ENCODE measurements at places on chromosomes 7 and 10.

DNA sequence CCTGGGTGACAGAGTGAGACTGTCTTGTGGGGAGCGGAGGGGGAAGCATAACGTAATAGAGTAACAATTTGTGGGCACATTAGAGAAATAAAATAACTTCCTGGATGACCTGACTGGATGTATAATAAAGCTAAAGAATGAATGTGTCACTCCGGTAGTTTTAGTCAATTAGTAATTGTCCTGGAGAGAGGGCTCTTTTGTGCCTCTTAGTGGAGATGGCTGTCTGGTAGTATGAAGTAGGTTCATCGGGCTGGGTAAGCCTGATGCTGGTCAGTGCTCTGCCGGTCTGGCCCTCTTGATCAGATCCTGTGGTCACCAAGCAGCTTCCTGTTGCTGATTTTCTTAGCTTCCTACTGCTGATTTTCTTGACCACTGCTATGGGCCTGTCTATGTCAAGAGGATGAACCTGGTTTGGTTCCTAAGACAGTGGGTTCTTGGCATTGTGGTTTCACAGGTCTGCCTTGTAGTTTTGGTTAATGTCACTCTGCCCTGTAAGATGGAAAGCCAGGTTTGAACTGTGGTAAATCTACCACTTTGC lies 34.1 kb downstream of the ZRANB1 start:
- DNase-seq = no peak

- DNase-seq = no peak
These were observed 127.9 kb upstream of the STK17A start for GRCh38 chr7:43454936-43455518.

DNA sequence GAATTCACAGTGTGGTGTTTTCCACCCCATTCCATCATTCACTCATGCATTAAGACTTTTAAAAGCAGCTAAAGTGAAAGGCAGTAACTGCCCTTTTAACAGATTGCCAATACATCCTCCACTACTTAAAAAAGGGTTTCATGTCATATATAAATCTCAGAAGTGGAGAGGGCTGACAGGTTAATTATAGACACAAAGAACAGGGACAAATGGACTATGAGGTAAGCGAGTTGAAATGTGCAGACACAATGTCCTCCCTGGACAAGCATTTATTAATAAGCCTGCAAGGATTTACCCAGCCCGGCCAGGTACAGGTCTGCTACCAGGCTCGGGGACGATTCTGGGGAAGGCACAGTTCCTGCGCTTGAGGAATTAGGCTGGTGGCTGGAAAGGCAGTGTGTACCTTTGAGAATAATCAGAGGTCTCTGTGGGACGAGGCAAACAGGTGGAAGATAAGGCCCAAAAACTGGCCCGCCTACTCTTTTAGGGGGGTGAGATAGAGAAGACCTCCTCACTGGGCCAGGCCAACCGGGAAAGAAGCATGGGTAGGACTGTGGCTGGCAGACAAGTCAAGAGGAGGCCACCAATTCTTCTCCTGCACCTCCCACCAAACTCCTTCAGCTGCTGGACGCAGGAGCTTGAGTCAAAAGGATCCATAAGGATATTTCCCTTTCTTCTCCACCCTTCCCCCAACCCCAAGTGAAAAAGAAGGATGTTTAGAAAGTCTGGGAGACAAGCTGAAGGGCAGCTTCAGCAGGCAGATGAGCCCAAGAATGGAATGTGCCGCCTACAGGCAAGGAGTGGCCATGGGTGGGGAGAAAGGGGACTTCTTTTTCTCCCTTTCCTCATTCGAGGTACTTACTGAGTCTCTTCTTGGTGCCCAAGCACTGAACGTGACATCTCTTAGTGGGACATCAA lies 1.5 kb downstream of the PDLIM1 start:
- DNase-seq = no peak

DNA sequence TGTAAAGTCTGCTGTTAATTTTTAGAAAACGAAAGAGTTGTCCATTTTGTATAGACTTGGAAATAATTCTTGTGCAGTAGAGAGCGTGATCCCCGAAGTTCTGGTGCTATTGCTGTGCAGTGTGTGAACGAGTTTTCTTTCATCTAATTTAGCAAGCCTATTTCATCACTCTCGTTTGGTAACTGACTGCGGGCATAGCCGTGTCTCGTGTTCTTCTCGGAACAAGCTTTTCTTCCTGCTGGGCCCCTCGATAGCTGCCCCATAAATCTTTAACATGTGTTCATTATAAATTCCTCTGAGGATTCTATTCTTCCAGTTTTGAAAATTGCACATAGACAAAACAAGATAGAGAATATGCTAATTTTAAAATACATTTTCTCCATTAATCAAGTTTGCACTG lies 622.0 kb upstream of the PFKP start:
- DNase-seq = no peak

- no peak for DNase-seq
These were observed 3.5 kb downstream of the TMEM130 start for GRCh38 chr7:98866351-98866750.

DNA sequence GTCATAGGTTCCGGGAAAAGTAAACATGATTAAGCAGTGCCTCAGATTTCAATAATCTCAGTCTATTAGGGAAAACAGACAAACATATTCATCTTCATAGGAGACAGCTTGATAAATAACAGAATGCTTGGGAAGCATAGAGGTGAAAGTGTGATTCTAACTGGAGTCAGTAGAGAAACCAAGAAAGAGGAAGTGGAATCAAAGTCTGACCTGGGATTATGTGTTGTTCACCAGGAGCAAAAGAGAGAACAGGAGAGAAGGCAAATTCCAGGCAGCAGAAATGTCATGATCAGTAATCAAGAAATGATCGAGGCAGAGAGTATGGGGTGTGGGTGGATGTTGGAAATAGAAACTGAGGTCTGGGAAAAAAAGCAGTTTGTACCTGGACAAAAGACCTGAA lies 43.7 kb downstream of the DGKB start:
- no peak for DNase-seq

DNA sequence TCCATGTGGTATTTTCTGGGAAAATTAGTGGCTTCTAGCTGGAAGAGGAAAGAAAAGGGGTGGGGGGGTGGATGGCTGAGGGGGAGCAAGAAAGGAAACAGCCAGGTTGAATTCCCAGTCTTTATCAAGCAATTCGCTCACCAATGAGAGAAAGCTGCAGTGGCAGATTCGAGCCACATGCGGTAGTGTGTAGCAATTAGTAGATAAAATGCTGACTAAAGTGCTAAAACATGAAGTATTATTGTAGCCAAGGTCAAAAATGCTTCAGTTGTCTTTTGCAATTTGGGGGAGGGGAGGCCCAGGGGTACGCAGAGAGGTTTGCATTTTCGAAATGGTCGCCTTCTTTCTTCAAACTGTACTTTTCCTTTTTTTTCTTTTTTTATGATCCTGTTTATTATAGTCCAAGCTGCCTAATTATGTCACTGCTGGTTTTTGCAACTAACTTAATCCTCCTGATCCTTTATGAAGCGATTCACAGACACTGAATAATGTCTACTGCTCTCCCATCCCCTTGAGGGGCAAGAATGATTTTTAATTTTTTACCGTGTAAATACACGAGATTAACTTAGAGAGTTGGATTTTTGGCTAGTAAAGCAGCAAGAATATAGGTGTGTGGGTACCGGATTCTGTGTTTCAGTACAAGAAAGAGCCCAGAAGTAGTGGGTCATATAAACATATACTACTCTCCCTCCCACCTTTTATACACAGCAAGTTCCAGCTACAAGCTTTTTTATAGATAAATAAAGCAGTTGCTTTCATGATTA lies 3.6 kb upstream of the ARID5B start:
- no peak for DNase-seq

GRCh38 chr10:132974249-132974796 lies 32.0 kb upstream of the CFAP46 start:
- no peak for DNase-seq

DNA sequence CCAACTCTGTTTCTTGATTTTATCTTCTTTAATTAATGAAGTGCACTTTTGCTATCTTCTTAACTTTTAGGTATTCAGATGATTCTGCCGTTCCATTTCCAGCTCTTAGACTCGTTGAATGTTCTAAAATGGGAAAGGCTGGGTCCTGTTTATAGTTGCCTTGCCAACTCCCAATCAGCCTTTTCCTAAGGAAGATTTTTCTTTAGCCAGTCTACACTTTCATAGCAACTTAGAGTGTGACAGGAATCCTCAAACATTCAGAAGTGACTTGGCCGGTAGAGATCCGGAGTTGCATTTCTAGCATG lies 23.0 kb upstream of the TRIL start:
- DNase-seq = no peak

GRCh38 chr10:2949948-2950354 lies 117.4 kb upstream of the PFKP start:
- no peak for DNase-seq

GRCh38 chr7:7418997-7419396 lies 116.7 kb downstream of the COL28A1 start:
- DNase-seq = no peak

GRCh38 chr7:148264933-148265557 lies 325.5 kb upstream of the C7orf33 start:
- no peak for DNase-seq

DNA sequence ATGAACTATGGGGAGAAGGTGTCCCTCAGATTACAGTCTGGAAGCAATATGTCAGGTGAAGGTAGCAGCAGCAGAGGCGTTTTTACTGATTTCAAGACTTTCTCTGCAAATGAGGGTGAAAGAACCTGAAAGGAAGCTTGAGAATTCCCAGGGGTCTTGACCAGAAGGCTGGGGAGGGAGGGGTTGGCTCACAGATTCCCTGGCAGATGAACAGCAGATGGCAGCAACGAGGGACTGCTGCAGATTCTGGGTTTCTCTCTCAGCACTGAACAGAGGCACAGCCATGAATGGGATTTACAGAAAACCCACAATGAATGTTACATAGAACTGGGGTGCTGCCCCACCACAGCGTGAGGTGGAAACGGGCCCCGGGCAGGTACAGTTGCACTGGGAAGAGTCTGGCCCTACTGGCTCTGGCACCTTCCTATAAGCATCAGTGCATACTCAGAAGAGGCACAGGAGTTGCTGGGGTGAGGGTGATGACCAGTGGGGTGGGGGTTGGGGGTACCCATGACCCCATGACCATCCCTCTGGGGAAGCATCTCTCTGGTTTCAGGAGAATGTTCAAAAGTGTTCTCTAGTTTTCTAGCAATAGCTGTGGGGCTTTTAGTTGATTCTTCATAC lies 317.8 kb downstream of the SH2D4B start:
- DNase-seq = peak; percentile 42

- no peak for DNase-seq
These were observed 16.0 kb upstream of the DNTT start for GRCh38 chr10:96288151-96288621.

DNA sequence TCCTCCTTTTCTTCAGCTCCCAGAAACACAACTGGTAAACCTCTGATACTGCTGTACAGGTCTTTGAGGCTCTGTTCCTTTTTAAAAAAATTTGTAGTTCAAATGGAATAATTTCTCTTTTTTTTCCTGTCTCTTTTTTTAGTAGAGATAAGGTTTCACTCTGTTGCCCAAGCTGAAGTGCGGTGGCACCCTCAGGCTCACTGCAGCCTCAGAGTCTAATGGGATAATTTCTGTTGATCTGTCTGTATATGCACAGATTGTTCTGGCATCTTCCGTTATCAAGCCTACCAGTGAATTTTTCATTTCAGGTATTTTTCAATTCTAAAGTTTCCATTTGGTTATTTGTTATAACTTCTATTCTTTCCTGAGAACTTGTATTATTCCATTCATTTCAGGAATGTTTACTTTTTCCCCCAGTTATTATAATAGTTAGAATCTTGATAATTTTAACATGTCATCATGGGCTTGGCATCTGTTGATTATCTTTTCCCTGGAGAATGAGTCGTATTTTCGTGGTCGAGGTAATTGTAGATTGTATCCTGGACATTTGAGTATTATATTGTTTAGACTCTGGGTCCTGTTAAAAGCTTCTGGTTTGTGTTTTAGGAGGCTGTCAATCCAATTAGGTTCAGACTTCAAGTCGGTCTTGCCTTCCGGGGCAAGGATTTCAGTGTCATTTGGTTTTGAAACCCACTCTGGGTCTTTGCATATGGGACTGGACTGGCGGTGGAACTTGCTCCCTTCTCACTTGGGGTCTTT lies 24.5 kb downstream of the CRCP start:
- no peak for DNase-seq

DNA sequence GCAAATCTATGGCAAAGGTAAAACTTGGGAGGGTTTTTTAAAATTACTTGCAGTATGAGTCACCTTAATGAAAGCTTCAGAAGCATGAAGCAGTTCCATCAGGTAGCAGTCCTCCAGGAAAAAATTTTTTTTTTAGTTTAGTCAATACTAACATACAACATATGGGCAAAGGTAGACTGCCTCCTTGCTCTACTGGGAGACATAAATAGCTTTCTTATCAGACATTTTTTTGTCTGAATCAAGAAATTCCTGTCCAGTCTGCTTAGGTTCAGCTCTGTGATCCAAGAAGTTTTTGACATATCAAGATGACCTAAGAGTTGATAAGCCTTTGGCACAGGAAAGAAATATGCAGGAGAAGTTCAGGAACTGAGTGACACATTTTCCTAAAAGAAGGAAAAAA lies 171.5 kb upstream of the TCF7L2 start:
- DNase-seq = no peak

GRCh38 chr7:14950013-14950412 lies 47.5 kb upstream of the DGKB start:
- DNase-seq = no peak

- DNase-seq = no peak
These were observed 45.4 kb downstream of the ZNF467 start for GRCh38 chr7:149727899-149728476.

DNA sequence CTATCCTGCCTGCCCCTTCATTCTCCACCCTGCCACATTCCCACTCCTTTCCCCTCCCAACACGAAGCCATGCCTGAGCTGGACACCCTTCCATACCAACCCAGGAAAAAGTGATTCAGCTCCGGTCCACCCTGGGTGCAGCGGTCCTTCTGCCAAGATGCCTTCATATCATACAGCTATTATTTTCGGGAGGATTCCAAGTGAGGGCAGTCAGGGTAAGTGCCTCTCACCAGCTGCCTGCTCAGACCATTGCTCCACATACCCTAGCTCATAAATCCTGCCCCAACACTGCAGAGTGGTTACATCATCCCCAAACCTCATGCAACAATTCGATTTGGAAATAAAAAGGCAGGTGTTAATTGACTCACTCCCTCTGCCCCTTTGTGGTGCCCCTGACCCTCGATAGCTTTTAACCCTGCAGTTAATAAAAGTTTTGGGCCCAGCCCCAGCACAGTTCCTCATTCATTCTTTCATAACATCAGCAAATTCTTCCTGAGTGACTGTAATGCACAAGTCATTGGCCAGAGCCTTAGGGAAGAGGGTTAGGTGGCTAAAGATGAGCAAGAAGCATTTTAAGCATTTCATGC lies 42.6 kb downstream of the ZNF503 start:
- no peak for DNase-seq

- DNase-seq = peak; percentile 36
These were observed 19.0 kb downstream of the AQP1 start for GRCh38 chr7:30930621-30931020.

- DNase-seq = no peak
These were observed 49.9 kb downstream of the ZRANB1 start for GRCh38 chr10:124991835-124992234.

DNA sequence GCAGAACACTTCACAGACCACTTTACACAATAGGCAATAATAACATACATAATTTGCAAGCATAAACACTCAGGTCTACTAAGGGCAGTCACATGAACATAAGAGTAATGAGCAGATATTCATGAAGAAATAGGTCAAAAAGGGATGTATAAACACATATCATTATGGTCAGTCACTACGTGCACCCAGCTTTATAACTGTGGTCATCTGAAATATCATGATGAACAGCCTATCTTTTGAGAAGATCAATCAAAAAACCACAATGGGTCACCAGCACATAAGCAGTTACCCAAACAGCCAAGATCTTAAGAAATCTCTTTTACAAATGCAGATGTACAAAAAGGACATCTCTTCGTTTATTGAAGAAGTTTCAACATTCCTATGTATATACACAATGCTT lies 35.5 kb upstream of the DRGX start:
- no peak for DNase-seq
